Stimulated activated CD4-positive, alpha-beta T cell treated with anti-CD3 and anti-CD28 coated beads, Interleukin-1b, Interleukin-23, amount 100 ng/mL, for 1 hour (primary cell): ENCODE measurements at places on chromosomes 12 and 14.

DNA sequence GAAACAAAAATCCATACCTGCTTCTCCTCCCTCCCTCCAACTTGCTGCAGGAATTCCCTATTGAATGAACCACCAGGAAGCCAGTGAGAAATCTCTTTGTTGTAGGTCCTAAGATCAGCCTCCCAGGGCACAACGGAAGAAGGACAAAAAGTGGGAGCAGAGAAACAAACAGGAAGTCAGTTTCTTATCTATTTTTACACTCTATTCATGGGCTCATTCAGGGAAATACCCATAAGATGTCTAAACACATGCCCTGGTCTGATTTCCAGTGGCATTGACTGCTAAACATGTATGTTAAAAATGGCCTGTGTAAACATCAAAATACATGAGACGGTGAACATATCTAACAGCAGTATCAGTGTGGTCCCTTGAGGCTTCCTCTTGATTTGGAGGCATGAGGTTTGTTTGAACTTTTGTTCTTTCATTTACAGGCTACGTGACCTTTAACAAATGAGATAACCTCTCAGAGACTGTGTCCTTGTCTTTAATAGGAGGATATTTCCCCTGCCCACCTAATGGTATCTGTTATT, 18.8 kb downstream of the GPR65 start:
- no peak for DNase-seq

GRCh38 chr12:129071362-129071761, 218.1 kb downstream of the GLT1D1 start:
- DNase-seq = no peak

GRCh38 chr12:123532808-123533649, 490 bp downstream of the RILPL1 start:
- DNase-seq = no peak

DNA sequence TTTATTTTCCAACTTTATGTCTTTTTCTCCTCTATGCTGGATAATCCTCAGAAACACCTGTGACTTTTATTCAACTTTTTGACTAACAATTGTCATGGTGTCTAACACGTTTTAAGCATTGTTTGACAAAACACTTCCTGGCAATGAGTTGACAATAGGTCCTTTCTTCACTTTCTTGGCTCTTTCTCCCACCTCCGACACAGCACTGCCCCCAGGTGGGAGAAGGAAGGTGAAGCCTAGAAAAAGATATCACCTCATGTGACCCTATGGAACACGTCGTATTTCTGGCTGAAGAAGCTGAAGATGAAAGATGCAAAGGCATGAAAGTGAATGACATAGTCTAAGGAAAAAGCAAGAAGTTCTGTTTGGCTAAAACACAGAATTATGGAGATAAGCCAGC, 430.0 kb downstream of the ETNK1 start:
- no peak for DNase-seq

GRCh38 chr14:61406675-61407074, 85.3 kb downstream of the PRKCH start:
- no peak for DNase-seq

GRCh38 chr12:112796067-112796466, 4.5 kb downstream of the RPH3A start:
- no peak for DNase-seq

DNA sequence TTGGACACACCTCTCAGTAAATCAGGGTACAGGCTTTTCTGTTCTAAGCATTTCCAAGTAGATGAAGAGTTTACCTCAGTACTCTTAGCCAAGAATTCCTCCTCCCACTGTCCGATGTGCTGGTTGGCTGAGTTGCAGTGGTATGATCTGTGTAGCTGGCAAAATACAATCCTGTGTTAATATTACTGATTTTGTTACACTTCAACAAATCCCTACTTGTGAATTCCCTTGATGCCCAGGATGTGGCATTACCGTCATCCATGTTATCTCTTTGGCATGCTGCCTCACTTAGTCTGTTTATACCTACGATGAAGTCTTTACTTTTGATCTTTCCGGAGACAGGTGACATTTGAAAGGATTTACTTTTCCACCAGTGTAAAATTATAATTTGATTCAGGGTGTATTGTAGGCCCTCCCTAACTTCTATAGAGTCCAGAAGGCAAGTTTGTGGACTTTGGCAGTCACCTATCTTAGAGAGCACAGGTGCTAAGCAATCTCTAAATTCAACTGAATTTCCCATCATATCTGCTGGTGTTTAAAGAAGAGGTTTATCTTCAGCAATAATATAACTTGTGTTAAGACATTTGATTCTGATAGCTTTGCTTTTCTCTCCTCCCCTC, 10.1 kb downstream of the CCDC196 start:
- no peak for DNase-seq

DNA sequence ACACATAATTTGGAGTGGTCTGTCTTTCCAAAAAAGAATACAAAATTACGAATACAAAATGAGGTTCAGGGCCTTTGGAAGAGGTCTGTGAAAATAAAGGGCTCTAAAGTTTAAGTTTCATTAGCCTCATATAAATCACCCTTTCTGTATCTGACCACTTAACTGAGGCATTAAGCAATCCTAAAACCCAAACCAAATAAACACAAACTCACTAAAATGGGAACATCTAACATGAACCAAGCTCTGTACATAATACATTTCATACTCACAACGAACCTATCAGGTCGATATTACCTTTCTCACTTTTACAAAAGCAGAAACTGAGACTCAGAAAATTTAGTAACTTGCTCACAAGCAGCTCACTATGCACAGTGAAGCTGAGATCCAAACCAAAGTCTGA, 1.1 kb upstream of the CCDC196 start:
- DNase-seq = no peak

DNA sequence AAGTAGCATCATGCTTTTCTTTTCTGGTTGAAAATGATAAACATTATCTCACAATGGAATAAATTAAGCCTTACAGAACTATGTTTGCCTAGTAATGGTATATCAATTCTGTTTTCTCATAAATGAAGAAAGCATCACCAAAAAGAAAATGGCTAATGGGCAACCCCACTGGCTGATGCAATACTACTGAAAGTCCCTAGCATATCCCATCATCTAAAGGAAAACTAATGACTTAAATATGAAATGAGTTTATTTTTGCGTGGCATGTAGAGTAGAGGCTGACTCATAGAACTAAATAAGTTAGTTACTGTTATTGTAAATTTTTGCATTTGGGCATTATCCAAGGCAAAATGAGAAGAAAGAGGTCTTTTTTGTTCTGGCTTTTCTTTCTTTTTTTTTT, 1156.3 kb upstream of the SEL1L start:
- no peak for DNase-seq

DNA sequence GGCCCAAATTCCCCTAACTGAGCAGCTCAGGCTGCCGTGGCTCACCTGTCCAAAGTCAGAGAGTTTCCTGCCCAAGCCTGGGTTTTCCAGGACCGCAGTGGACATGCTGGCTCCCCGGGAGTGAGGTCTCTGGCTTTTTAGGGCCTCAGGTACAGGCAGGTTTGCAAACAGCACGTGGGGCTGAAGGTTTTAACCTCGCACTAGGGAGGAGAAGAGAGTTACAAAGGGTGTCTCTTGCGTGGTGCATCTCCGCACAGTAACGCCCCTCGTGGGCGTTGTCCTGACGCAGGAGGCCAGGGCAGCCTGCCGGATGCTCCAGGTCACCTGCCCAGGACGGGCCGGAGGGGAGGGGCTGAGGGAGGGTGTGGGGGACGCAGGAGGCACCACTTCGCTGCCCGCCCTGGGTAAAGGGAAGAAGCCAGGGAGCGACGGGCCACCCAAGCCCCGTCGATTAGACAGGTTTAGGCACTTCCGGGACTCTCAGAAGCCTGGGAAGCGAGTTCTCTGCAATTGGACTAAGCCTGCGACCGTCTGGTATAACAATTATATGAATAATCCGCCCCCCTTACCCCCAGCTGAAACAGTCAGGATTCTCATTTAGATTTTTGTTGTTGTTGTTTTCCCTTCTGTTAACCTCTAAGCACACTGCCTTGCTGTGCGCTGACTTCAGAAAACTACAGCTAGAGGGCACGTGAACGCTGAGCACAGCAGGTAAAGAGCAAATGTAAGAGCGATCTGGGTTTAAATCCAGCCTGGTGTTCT, at the start of gene PAH:
Gene PAH, minus strand, starts transcription at position 219 of the 762 bp plus-strand sequence. Its CDS starts 114 bp downstream, at position 105.
- DNase-seq = no peak

DNA sequence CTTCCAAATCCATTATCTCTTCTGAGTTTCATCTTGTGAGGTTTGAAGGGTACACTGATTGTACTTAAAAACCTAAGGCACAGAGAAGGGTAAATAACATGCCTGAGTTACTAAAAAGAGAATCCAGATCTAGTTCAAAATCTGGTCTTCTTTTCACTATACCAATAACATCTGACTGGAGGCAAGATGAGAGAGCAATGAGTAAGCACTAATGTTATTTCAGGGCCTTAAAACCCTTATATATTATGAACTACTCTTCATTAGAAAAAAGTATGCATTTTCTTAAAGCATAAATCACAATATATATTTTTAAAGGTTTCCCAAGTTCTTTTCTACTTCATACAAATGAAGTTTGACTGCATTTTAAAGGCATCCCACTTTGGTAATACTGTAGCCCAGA, 60.2 kb downstream of the GXYLT1 start:
- DNase-seq = no peak

GRCh38 chr12:75712223-75712622, 200.8 kb upstream of the KRR1 start:
- no peak for DNase-seq

- no peak for DNase-seq
Observed at GRCh38 chr14:101125313-101125712, 221.8 kb upstream of the RTL1 start.

- DNase-seq = no peak
Observed at GRCh38 chr14:24943024-24943423, 106.9 kb downstream of the STXBP6 start.

- DNase-seq = no peak
Observed at GRCh38 chr14:59176765-59177164, 11.7 kb upstream of the DAAM1 start.

DNA sequence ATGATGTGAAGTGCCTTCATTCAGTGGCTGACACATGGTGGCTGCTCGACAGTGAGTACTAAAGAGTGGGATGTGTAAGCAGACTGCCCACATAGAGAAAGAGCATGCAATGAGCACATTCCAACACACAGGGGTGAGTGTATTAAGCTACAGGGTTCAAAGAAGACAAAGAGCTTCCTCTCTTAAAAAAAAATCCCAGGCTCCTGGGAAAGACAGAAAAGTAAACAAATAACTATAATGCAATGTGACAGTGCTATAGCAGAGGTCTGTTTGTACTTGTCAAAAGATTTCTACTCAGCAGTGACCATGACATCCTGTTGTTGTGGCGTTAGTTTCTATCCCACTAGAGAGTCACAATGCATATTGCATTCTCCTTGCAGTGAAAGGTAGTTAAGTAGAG, 12.4 kb upstream of the PCNX1 start:
- no peak for DNase-seq

DNA sequence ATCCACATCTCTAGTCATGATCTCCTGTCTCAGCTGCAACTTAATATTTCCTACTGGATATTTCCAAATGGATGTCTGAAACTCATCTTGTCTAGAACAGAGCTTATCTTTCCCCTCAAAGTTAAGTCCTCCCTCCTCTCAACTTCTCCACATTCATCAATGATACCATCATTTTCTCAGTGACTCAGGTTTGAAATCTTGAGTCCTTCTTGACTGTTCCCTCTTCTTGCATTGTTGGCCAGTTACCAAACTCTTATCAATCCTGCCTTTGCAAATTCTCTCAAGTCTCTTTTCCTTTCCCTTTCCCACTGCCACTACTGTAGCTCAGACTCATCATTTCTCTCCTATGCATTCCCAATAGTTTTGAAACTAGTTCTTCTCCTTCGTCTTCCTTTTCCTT, 14.3 kb upstream of the CHURC1 start:
- DNase-seq = no peak

GRCh38 chr12:132497514-132498405, 7.8 kb downstream of the FBRSL1 start:
- no peak for DNase-seq

GRCh38 chr12:132000286-132000872, 50.6 kb downstream of the EP400 start:
- DNase-seq = no peak

- no peak for DNase-seq
Observed at GRCh38 chr12:120865098-120865497, 39.1 kb downstream of the SPPL3 start.

DNA sequence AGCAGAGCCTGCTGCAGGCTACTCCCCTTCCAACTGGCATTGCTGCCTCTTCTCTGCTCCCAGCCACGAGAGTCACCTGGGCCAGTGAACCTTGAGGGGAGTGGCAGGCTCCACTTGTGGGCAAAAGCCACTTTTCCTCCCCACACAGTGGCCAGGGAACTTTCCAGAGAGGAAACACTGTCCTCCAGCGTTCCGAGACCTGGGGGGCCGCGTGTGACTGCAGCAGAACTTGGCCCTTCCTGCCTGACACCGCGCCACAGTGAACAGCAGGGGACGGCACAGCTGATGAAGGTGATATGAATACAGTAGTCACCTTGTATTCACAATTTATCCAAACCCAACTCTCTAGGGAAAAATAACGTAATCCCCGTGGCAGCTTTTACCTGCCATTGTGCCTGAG, 114.9 kb downstream of the PIWIL1 start:
- DNase-seq = no peak

DNA sequence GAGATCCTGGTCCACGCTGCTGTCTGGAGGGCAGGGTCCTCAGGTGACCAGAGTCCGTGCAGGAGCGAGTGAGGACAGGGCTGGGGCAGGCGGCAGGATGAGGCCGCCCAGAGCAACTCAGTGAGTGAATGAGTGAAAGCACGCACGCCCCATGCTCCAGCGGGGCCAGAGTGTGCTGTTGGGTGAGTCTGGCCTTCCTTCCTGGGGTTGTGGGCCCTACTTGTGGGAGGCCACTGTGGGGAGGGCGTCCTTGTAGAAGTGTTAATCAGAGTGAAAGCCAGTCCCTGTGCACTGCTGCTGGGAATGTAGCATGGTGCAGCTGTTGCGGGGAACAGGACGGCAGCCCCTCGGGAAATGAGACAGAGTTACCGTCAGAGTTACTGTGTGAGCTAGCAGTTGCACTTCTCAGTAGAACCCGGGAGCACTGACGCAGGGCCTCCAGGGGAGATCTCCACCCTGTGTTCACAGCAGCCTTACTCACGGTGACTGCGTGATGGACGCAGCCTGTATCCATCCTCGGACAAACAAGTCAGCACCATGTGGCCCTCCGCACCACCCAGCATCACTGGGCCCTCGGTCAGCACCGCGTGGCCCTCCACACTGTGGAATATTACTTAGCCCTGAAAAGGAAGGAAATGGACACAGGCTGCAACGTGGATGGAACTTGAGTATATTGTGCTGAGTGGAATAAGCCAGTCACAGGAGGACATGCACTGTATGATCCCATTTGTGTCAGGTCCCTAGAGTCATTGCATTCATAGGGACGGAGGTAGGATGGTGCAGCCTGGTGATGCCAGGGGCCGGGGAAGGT, 22.1 kb downstream of the PACS2 start:
- DNase-seq = no peak

- no peak for DNase-seq
Observed at GRCh38 chr12:16504200-16504599, 101.8 kb downstream of the LMO3 start.

GRCh38 chr12:38456537-38457120, 140.1 kb downstream of the ALG10B start:
- DNase-seq = no peak

DNA sequence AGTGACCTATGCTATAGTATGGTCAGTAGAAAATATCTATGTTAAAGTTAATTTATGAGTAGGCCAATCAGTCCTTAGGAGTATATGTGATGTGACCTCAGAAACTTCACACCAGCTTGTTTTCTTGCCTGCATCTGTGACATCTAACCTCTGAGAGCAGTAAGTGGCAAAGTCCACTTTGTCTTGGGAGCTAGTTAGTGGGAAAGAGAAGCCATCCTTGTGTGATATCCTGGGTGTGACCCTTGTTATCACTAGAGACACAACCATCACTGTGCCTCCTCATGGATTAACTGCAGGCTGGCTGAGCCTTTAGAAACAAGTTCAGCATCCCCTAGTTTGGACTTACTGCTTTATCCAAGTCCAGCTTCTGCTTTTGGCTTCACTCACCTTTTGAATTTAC, 170.6 kb upstream of the STXBP6 start:
- no peak for DNase-seq
